ENCODE measurements at places on chromosomes 6 and 20.

DNA sequence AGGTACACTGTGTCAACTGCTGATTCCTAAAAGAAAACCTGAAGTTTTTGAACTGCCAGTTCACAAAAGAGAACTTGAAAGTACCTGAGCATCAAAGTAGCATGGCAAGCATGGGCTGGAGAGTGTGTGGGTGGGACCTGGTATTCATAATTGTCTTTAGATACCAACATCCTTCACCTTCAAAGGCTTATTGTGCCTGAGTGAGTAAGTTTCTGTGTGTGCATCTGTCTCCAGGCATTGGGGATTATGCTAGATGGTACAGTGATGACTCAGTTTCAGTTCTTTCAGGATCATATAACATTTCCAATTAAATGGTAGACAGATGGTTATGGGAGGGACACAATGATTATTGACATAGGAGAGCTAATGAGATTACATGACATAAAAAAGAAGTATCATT lies 238.5 kb downstream of the ZFAND3 start:
- DNase-seq: no peak

- DNase-seq: no peak
Measured at GRCh38 chr6:131642987-131643611, 6.0 kb downstream of the ENPP3 start.

GRCh38 chr6:36318690-36319435 lies 17.8 kb downstream of the BNIP5 start:
- no peak for DNase-seq

- DNase-seq: no peak
Measured at GRCh38 chr6:139448998-139449610, 74.7 kb upstream of the CITED2 start.

- no peak for DNase-seq
Measured at GRCh38 chr20:16982091-16982726, 234.1 kb downstream of the OTOR start.

Data from CD4-positive, alpha-beta T cell treated with Interleukin-17A for 1 hour (primary cell).